Kidney tubule cell (primary cell): ENCODE measurements at places on chromosomes 12 and 14.

DNA sequence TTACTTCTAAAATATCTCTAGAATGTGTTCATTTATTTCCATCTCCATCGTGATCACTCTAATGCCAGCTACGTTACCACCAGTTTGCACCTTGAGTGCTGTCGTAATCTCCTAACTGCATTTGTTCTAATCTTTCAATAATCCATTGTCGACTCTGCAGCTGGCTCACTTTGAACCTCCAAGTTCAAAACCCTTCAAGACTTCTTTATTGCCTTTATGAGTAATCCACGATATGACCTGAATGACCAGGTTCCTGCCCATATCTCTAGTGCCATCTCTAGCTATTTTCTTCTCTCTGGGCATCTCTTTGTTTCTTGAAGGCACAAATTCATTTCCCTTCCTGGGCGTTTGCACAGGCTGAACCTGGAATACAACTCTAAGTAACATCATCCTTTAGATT lies 76.7 kb downstream of the SRGAP1 start:
- no peak for DNase-seq

GRCh38 chr12:111606767-111607230 lies 7.7 kb upstream of the ATXN2 start:
- no peak for DNase-seq

GRCh38 chr12:71475280-71475679 lies 35.7 kb downstream of the LGR5 start:
- DNase-seq = no peak

DNA sequence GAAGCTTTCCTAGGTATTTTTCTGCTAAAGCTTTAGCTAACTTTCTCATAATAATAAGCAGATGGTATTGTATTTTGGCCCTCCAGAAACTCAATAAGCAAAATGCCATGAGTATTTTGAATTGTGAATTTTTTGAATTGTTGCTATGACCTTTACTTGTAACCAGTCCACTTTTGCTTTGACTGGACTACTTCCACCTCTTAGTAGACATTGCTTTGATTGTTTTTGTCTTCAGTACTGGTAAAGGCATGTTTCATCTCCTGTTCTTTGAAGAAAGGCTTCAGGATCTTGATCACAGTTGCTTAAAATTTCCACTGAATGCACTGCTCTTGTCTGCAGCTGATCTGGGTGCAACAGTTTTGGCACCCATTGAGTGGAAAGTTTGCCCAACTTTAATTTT lies 102.3 kb downstream of the TRMT5 start:
- DNase-seq = no peak

GRCh38 chr12:48936379-48936979 lies 11.2 kb upstream of the FKBP11 start:
- peak; percentile 65 for DNase-seq

DNA sequence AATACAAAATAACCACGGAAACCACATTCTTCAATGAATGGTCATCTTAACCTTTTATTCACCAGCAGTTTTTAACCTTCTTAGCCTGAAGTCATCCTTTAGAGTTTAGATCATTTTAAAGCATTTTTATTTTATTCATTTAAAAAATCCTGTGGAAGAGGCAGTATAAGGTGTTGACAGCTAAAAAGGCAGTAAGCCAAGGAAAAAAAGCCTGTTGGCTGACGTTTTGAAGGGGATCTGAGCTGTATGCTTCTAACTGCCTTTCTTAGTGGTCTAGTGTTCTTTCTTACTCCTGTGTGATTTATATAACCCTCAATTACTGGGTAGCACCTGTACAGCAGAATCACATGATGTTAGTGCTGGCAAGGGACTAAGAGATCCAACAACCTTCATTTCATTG lies 438.3 kb upstream of the SEL1L start:
- no peak for DNase-seq
